ENCODE measurements at places on chromosomes 5 and 9. TPM values are rescaled to one million over a fixed set of nuclear protein-coding genes. Genes with fewer than 3 reads are reported as not detected.

DNA sequence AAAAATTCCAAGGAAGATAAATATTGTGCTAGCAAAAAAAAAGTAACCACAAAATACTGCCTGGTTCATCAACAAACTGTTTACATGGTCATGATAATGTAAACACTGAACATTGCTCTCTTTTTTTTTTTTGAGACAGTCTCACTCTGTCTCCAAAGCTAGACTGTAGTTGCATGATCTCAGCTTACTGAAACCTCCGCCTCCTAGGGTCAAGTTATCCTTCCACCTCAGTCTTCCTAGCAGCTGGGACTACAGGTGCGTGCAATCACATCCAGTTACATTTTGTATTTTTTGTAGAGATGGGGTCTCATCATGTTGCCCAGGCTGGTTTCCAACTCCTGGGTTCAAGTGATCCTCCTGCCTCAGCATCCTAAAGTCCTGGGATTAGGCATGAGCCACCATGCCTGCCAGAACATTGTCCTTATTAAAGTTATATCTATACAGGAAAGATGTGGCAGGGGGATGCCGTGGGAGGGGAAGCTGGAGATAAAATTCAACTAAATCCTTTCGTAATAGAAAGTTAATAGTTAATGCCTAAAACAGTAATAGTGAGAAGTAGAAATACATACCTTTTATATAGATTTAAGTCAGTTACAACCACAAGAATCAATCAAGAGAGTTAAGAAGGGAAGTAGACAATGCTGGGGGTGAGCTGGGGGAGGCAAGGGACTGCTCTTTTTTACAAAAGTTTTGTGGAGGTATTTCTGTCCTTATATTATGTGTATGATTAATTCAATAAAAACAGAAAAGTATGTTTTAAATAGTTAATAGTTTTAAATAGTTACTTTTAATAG is 52.3 kb downstream of the RGMB start:
- DNase-seq, result no peak

- DNase-seq, result no peak
Observed at GRCh38 chr5:35672995-35673394, 55.3 kb downstream of the SPEF2 start.

Gene ACOT12
- polyA plus RNA-seq, result not detected

Gene CANX
- 139 TPM for polyA plus RNA-seq

Gene LCN6
- polyA plus RNA-seq, result not detected

All from foreskin keratinocyte (primary cell).